ENCODE measurements at places on chromosomes 11 and 22.

DNA sequence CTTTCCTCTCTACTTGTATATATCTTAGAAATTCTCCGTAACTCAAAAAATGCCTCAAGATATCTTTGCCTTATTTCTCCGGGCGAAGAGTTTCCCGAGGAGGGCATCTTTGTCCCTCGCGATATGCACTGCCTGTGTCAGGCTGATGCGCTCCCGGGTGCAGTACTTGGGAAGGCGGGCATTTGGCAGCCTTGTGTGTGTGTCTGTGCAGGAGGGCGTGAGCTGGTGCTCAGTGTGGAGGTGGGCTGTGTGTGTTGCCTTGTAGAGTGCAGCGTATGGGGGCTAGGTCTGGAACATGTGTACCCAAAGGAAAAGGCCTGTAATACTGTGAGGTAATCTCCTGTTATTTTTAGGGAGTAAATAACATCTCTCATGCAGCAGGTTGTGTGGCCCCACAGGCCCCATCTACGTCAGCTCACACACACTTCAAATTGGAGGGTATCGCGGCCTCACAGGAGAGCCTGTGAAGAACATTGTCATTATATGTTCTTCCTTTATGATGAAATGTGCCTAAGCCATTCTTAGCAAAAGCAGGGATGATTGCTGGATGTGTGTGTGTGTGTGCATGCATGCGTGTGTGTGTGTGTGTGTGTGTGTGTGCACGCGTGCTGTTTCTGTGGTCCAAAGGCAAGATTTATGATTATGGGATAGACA is 77.5 kb downstream of the KCNJ1 start:
- peak overlapping the region; percentile 64 for H3K27ac ChIP-seq
- peaks cover 55% of the 10 kb centered on the region for H3K36me3 ChIP-seq
- peaks cover 26% of the 10 kb centered on the region for H3K4me1 ChIP-seq
- H3K27me3 ChIP-seq = no peaks in the 10 kb centered on the region
- DNase-seq = no peak
- H3K4me3 ChIP-seq = no peak overlapping the region

GRCh38 chr11:63904743-63905142 is 12.2 kb downstream of the RCOR2 start:
- H3K36me3 ChIP-seq = peaks cover 78% of the 10 kb centered on the region
- no peak for DNase-seq
- peaks cover 4% of the 10 kb centered on the region for H3K4me1 ChIP-seq
- H3K27ac ChIP-seq = no peak overlapping the region
- no peaks in the 10 kb centered on the region for H3K27me3 ChIP-seq
- H3K4me3 ChIP-seq = no peak overlapping the region

DNA sequence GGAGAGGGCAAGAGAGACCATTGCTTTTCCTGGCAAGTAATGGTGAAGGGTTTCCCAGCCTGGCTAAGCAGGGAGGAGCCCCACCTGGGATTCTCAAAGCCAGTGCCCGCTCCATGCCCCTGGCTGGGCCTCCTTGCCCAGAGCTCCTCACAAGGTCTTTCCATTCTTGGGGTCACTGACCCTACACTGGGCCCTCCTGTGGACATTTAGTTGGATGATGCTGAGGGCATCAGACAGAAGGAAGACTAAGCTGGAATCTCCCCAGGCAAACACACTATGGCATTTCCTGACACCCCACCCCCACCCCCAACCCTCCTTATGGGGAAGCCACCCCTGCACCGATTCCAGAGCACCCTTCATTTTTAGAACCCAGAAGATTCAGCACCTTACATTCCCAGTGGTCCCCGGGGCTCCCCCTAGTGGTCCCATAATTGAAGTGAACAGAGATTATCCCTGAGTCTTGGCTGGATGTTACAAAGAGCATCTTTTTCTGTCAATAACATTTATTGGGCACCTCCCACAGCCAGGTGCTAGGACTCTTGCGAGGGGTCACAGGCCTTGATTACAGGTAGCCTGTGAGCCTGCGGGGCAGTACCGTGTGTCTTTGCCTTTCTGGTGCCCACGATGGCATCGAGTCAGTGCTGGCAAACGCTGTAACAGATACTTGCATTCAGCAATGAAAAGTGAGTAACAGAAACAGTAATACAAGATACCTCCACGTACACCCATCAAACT is 548.5 kb downstream of the BUD13 start:
- H3K27me3 ChIP-seq = peaks cover 30% of the 10 kb centered on the region
- no peaks in the 10 kb centered on the region for H3K4me1 ChIP-seq
- H3K4me3 ChIP-seq = no peak overlapping the region

DNA sequence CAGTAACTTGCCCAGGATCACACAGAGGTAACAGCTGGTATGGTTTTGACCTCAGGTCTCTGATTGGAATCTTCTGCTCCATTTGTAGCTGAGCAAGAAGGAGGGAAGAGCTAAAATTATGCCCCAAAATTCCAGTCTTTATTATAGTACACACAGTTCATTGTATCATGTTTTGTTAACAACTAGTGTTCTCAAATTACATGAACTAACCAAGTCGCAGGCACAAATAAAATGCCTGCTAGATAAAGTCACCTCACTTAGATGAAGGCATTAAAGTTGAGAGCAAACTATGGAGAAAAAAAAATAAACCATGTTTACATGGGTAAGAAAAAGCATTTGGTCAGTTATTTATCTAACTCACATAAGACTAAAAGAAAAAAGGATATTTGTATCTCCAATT is 58.8 kb downstream of the PDGFD start:
- H3K27ac ChIP-seq = no peak overlapping the region
- no peaks in the 10 kb centered on the region for H3K4me1 ChIP-seq
- H3K27me3 ChIP-seq = no peaks in the 10 kb centered on the region

DNA sequence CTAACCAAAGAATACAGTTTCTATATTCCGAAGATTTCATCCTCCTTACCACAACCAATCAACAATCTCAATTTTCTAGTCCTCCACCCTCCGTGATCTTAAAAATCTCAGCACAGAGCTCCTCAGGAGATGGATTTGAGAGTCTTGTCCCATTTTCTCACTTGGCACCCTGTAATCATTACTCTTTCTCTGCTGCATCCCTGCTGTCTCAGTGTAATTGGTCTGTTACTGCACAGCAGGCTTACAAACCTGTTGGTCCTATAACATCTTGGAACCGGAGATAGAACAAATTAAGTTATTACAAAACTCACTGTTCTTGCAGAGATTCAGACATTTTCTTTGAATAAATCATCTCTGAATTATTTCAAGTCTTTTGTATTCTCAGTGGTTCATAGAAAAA is 1227.2 kb downstream of the JRKL start:
- H3K27ac ChIP-seq = no peak overlapping the region
- H3K4me3 ChIP-seq = no peak overlapping the region
- H3K4me1 ChIP-seq = no peaks in the 10 kb centered on the region
- no peaks in the 10 kb centered on the region for H3K36me3 ChIP-seq
- DNase-seq = no peak
- no peaks in the 10 kb centered on the region for H3K27me3 ChIP-seq

DNA sequence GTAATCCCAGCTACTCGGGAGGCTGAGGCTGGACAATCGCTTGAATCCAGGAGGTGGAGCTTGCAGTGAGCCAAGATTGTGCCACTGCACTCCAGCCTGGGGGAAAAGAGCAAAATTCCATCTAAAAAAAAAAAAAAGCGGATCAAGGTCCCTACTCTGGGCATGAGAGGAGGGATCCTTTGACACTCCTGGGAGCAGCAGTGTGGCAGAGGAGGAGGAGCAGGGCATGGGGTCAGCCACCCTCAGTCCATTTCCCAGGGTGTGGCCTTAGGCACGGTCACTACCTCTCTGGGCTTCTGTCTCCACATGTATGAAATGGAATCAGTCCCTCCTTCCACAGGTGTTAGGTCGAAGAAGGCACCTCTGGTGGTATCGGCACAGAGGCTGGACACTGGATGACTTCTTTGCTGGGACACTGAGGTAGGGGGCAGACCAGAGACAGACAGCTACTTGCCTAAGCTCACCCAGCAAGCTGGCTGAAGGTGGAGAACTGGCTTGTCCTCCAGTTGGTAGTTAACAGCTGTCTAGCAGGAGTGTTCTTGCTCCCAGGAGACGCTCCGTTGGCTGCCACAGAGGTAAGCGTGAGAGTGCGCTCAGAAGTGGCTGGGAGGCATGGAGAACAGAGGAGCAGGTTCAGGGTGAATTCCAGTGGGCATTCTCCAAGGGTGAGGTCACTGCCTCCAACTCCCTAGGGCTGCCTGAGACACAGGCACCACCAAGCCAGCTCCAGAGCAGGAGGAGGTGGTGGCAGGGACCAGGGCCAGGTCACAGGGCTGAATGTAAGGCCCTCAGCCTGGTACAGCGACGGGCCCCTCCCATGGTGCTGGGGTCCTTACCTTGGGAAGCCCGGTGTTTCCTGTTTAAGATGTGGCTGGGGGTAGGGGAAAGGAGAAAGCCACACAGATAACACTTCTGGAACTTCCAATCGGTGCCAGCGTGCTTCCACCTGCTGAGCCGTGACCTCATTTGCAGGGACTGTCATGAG is 19.5 kb downstream of the TXN2 start:
- H3K27me3 ChIP-seq = no peaks in the 10 kb centered on the region
- no peak overlapping the region for H3K4me3 ChIP-seq
- no peak for DNase-seq
- H3K27ac ChIP-seq = peak overlapping the region; percentile 52
- H3K4me1 ChIP-seq = no peaks in the 10 kb centered on the region
- peaks cover 6% of the 10 kb centered on the region for H3K36me3 ChIP-seq

GRCh38 chr11:103714246-103714645 is 322.2 kb upstream of the DDI1 start:
- H3K27me3 ChIP-seq = no peaks in the 10 kb centered on the region
- H3K27ac ChIP-seq = no peak overlapping the region
- no peak for DNase-seq
- H3K36me3 ChIP-seq = no peaks in the 10 kb centered on the region

DNA sequence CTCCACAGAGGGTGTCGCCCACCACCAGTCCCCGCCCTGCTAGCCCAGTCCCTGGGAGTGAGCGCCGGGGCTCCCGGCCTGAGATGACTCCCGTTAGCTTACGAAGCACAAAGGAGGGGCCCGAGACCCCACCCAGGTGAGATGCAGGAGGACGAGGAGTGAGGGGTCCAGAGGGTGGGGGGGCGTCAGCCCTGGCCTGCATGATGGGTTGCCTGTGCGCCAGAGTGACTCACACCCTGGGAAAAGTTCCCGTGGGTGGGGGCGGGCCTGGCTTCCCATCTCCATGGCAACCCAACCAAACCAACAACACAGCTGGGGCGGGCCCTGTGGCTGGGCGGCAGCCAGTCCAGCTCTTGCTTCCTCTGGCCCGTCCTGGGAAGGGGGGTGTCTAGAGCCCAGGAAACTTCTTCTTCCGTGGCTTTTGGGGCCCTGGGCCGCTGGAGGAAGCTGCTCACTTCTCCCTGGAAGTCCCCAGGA is 4.5 kb downstream of the GAS2L1 start:
- H3K4me3 ChIP-seq = no peak overlapping the region
- peaks cover 39% of the 10 kb centered on the region for H3K27me3 ChIP-seq
- H3K36me3 ChIP-seq = peaks cover 7% of the 10 kb centered on the region
- H3K4me1 ChIP-seq = peaks cover 28% of the 10 kb centered on the region
- DNase-seq = no peak
- no peak overlapping the region for H3K27ac ChIP-seq

GRCh38 chr11:9142732-9143131 is 51.3 kb upstream of the SCUBE2 start:
- peaks cover 2% of the 10 kb centered on the region for H3K4me1 ChIP-seq
- no peak for DNase-seq
- no peak overlapping the region for H3K4me3 ChIP-seq
- peak overlapping the region; percentile 9 for H3K27ac ChIP-seq
- peaks cover 6% of the 10 kb centered on the region for H3K36me3 ChIP-seq

DNA sequence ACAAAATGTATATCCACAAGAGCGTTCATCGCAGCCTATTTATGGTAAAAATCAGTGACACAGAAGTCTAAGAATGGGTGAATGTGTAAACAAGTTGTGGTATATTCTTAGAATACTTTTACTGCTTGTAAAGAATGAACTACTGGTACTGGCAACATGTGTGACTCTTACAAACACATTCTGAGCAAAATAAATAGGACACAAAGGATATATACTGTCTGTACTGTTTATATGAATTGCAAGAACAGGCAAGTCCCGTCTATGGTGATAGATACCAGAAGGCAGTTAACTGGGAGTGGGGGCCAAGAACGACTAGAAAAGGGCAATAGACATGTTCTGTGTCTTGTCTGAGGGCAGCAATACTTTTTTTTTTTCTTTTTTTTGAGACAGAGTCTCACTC is 112.6 kb downstream of the TBC1D22A start:
- H3K27ac ChIP-seq = peak overlapping the region; percentile 48
- no peak for DNase-seq
- H3K4me1 ChIP-seq = peaks cover 44% of the 10 kb centered on the region
- no peaks in the 10 kb centered on the region for H3K36me3 ChIP-seq

- no peak overlapping the region for H3K4me3 ChIP-seq
- H3K27me3 ChIP-seq = peaks cover 26% of the 10 kb centered on the region
- H3K4me1 ChIP-seq = no peaks in the 10 kb centered on the region
- peaks cover 3% of the 10 kb centered on the region for H3K36me3 ChIP-seq
These were observed 33.5 kb downstream of the SCUBE2 start for GRCh38 chr11:9057888-9058287.

DNA sequence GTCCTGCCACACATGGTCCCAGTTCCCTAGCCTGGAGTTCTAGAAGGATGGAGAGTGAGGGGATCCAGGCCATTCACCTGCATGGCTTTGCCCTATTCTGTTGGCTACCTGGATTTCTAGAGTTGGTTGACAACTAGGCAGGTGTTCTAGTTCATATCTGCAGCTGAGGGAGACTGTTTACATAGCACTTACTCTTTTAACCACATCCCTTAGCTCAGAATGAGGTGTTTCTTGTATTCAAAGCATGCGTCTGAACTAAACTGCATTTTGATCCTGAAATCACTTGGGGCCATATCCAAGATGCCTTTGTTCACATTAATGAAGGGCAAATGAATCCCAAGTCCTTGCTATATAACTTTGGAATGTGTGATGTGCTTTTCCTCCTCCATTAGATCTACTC is 60.9 kb downstream of the SYT13 start:
- no peak overlapping the region for H3K4me3 ChIP-seq
- no peaks in the 10 kb centered on the region for H3K27me3 ChIP-seq
- H3K27ac ChIP-seq = no peak overlapping the region
- DNase-seq = no peak
- H3K4me1 ChIP-seq = no peaks in the 10 kb centered on the region
- no peaks in the 10 kb centered on the region for H3K36me3 ChIP-seq

DNA sequence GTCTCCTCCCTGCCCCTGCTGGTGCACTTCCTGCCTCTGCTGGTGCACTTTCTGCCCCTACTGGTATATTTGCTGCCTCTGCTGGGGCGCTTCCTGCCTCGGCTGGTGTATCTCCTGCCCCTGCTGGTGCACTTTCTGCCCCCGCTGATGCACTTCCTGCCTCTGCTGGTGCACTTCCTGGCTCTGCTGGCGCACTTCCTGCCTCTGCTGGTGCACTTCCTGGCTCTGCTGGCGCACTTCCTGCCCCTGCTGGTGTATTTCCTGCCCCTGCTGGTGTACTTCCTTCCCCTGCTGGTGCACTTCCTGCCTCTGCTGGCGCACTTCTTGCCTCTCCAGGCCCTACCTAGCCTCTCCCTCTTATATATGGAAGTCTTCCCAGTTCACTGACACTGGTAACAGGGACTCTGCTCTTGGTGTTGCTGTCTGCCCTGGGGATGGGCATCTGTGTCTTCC is 10.1 kb downstream of the MTFP1 start:
- peaks cover 19% of the 10 kb centered on the region for H3K4me1 ChIP-seq
- H3K4me3 ChIP-seq = peak overlapping the region; percentile 76
- H3K36me3 ChIP-seq = peaks cover 30% of the 10 kb centered on the region
- peak overlapping the region; percentile 98 for H3K27ac ChIP-seq
- H3K27me3 ChIP-seq = peaks cover 36% of the 10 kb centered on the region
- DNase-seq = peak; percentile 81

GRCh38 chr22:27223317-27224177 is 566.2 kb downstream of the MIAT start:
- no peak for DNase-seq
- no peak overlapping the region for H3K27ac ChIP-seq
- H3K4me1 ChIP-seq = no peaks in the 10 kb centered on the region
- H3K4me3 ChIP-seq = no peak overlapping the region
- H3K36me3 ChIP-seq = no peaks in the 10 kb centered on the region
